H1 (cell line): ENCODE measurements at places on chromosomes 16 and 17.

- DNase-seq = no peak
Measured at GRCh38 chr16:88455610-88456355, 2.7 kb downstream of the ZFPM1 start.

- no peak for DNase-seq
Measured at GRCh38 chr17:4326112-4326511, 40.4 kb downstream of the UBE2G1 start.

- DNase-seq = no peak
Measured at GRCh38 chr16:85989376-85989775, 90.4 kb downstream of the IRF8 start.

GRCh38 chr17:63804328-63804727 is 22.9 kb upstream of the PSMC5 start:
- DNase-seq = no peak

DNA sequence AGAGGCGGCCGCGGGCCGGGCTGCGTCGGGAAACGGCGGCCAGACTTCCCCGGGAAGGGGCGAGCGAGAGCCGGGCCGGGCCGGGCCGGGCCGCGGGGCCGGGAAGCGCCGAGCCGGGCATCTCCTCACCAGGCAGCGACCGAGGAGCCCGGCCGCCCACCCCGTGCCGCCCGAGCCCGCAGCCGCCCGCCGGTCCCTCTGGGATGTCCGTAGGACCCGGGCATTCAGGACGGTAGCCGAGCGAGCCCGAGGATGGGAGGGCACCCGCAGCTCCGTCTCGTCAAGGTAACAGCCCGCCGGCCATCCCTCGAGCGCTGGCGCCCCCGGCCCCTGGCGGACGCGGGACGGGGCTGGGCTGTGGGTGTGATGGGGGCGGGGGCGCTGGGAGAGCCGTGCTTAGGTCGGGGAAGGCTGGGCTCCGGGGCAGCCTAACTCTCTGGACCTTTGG is at the start of gene CRHR1:
CRHR1 (plus strand) TSS at position 28 of the 448 bp plus-strand sequence; CDS start at position 253, 225 bp downstream.
- no peak for DNase-seq

- no peak for DNase-seq
Measured at GRCh38 chr17:7677388-7678067, 9.8 kb downstream of the TP53 start.
